NCI-H1436 (cell line): ENCODE measurements at places on chromosomes 7 and 10.

GRCh38 chr10:132397671-132398565 is 918 bp downstream of the PWWP2B start:
- DNase-seq: no peak

DNA sequence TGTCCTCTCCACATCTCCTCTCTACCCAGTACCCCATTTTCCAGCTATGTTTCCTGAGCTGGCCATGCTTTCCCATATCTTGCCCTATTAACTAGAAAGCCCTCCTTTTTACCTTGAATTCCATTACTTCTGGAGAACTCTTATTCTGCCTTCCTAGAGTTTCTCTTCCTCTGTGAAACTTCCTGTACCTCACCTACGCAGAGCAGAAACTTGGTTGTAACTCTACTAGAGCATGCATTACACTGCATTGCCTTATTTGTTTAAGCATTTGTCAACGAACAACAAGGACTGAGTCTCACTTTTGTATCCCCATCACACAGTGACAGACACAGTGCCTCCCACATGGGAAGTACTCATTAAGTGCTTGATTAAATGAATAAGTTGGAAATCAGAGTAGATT is 36.4 kb downstream of the VCL start:
- DNase-seq: no peak

DNA sequence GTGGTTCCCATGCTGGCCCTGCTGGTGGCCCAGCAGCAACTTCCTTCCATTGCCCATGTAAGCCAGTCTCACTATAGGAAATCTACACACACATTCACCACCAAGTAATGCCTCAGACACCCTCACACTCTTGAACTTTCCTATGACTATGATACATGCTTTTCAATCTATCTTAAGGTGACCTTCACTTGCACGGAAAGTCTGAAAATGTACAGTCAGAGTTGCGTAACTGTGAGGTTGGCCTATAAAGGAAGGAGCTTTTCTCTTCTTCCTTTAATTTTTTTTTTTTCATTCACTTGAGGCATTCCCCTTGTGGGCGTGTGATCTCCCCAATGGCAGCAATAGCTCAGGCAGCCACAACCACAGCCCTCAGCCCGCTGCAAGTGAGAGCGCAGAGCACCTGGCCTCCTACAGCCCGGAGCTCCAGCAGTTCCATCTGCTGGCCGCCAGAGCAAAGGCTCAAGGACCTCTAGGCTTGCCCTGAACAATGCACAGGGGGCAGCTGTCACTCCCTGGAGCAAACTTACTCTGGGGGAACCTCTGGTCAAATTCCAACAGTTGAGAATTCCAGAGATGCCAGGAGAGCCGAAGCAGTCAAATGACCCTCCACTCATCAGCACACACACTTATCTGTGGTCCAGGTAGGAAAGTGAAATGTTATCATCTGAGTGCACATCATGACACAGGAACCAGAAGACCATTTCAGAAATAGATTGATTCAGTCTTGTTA is 123.1 kb upstream of the ADO start:
- DNase-seq: no peak

DNA sequence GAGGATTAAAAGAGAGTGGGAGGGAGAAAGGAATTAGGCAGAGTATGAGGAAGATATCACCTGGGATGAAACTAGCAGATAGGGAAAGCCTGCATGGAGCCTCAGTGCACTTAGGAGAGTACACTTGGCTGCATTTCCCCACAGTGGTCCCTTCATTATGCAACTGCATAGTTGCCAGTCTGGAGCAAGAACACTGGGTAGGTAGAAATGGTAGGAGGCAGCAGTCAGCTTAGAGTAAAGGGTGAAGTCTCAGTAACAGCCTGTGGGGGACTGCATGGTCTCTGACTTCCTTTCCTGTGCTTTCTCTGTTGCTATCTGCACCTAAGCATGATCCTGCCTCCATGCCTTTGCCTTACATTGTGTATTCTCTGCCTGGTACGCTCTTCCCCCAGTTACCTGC is 14.0 kb upstream of the PCGF5 start:
- DNase-seq: no peak

DNA sequence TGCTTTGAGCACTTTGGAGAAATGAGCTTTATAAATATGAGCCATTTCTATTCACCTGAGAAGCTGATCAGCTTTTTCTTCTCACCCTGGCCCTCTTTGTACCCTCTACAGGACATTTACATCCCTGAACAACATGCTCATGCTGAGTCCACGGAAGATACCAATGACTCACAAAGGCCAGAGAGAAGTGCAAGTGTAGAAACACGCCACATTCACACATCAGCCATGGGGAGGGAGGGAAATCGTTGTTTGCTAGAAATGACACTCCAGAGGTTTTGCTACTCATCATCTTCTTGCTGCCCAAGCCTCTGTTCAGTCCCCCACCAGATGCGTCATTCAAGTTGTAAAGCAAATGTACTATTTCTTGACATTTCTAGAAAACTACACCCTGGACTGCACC is 2.8 kb upstream of the UCN3 start:
- DNase-seq: no peak

DNA sequence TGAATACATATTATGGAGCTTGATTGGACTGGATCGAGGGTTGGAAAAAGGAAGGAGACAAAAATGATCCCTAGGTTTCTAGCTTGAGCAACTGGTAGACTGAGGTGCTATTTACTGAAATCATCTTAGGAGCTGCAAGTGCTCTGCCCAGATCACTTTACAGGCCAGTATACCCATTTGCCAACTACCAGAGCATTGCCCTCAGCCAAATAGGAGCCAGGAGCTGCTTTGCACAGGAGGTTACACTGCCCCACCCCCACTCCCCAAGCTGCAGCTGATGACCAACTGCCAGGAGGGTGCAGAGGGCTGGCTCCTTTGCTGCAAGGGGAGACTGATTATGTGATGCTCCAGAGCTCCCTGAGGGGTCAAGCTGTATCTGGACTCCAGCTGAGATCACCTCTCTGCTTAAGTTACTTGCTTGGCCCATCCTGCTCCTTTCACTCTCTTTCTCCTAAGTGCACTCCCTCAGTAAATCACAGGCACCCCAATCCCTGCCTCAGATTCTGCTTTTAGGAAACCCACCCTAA is 275.4 kb downstream of the ZEB1 start:
- DNase-seq: no peak

GRCh38 chr7:104231054-104232046 is 23.5 kb upstream of the ORC5 start:
- DNase-seq: peak; percentile 22

GRCh38 chr7:65971021-65971420 is 11.0 kb downstream of the GUSB start:
- DNase-seq: no peak

GRCh38 chr7:139829025-139829774 is at the start of gene TBXAS1:
Gene TBXAS1 (plus strand): TSS chr7:139829264. CDS start chr7:139829391, 127 bp downstream.
- no peak for DNase-seq

DNA sequence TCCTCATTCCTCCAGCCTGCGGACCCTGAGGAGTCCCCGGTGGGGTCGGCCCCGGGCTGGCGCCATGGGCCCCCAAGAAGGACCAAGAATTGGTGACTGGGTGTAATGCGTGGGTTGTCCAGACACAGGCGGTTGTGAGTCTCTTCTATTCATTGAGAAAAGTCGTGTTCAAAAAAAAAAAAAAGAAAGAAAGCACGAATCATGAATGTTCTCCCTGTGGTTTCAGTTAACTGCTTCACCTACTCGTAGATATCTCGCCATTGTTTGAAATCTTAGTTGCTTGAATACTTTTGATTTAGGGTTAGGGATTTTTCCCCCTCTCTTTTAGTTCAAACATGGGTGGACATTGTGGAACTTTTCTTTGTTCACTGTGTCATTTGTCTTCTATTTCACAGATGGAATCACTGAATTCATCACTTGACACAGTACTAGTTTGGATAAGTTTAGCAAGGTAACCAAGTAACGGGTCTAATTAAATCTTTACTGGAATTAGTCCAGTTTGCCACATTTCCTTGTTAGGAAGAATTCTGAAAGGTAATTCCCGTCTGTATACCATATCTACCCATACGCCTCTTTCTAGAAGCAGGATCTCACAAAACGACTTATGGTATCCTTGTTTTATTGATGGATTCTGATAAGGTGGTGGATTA is 775 bp downstream of the STARD3NL start:
- no peak for DNase-seq

- no peak for DNase-seq
Measured at GRCh38 chr10:95476469-95477174, 84.5 kb downstream of the SORBS1 start.

GRCh38 chr7:47614450-47614849 is 32.5 kb upstream of the TNS3 start:
- DNase-seq: no peak

DNA sequence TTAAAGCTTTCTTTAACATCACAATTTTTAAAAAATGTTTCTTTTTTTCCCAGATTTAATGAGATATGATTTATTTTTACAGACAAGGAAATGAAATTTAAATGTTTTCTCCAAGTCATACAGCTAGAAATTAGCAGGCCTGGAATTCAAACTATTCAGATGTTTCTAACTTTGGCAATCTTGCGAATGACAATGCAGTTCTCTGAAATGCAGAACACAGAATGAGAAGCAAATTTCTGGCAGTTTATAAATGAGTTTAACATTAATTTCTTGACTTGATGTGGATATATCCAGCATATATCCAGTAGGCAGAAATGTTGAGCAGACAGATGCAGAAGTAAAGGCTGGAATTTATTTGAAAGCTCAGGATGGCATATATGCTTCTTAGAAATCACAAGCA is 227.5 kb downstream of the THSD7A start:
- no peak for DNase-seq

DNA sequence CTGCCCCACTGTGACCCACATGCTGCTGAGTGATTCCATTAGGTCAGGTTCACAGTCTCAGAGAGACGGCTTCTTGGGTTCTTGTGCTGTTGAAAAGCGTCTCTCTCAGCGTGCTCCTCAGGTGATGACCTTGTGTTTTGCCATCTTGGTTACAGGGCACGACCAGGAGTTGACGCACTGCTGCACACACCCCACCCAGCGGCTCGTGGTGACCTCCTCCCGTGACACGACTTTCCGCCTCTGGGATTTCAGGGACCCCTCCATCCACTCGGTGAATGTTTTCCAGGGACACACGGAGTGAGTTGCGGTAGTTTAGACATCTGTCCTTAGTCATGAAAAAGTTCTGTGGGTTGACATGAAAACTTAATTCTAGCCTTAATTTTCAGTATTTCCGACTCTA is 48.8 kb downstream of the WDR37 start:
- no peak for DNase-seq

DNA sequence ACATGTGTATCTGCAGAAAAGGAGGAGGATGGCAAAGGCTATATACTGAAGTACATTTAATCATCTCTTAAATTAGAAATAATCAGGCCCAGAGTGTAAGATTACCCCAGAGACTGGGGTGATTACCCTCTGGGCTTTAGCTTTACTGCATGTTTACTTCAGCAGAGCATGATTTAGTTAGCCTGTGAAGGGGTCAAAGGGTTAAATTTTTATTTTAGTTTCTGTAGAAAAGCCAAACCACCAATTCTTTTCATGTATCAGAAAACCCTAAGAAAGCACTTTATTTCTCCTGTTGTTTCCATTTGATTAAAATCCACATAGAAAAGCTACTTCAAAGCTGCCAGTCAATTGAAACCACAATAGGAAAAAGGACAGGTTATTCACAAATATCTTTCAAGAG is 101.5 kb upstream of the LSM8 start:
- DNase-seq: no peak

- no peak for DNase-seq
Measured at GRCh38 chr10:131802156-131802915, 98.5 kb upstream of the PPP2R2D start.

DNA sequence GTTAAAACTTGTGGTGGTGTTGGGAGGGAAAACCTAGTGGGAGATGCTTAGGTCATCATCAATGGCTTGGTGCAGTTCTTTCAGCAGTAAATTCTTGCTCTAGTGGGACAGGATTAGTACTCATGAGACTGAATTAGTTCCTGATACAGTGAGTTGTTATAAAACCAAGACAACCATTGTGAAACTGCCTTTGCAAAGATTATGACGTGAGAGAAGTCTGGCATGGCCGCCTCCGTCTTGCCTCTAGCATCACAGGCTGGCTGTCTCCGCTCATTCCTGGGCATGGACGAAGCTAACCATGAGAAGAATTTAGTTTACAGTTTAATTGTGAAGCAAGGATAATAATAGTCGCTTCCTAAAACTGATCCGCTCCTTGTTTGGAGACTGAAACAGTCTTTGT is 186.4 kb downstream of the KIF20B start:
- no peak for DNase-seq

GRCh38 chr7:101565601-101566209 is 63.4 kb downstream of the MYL10 start:
- no peak for DNase-seq

- DNase-seq: no peak
Measured at GRCh38 chr7:7550663-7551062, 15.0 kb upstream of the COL28A1 start.

DNA sequence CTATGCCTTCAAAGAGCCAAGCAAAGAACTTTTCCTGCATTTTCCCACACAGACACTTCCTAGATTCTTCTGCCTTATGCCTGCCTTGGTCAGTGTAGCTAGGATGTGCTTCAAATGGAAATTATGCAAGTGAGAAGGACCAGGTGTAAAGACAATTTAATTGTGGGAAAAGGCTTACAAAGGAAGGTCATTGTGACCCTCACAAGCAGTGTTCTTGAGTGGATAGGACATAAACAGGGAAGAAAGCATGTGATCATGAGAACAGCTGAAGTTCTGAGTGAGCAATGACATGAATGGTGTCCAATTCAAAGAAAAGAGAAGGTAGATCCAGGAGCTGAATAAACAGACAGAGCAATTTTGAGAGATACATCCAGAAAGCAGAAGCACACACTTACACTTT is 1.3 kb upstream of the PIP start:
- no peak for DNase-seq

- no peak for DNase-seq
Measured at GRCh38 chr7:29372351-29373090, 177.9 kb downstream of the CHN2 start.

DNA sequence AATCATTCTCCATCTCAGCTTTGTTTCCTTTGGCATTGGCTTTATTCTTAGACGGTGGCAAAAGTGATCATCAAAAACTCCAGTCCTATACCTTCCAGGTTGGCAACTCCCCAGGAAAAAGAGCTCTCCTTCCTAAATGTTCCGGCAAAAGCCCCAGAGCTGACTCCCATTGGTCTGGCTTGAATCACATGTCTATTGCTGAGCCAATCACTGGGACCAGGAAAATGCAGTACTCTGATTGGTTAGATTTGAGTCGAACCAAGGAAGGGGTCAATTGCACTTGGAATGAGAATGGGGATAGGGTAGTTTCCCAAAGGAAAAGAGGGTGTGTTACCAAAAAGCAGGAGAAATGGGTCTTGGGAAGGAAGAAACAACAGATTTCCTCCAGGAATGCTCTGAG is 22.3 kb downstream of the LEP start:
- no peak for DNase-seq

GRCh38 chr10:6918305-6918704 is 338.2 kb upstream of the PRKCQ start:
- no peak for DNase-seq

- DNase-seq: no peak
Measured at GRCh38 chr10:79458483-79458882, 13.1 kb upstream of the ZCCHC24 start.

GRCh38 chr7:155163696-155164095 is 93.6 kb downstream of the HTR5A start:
- no peak for DNase-seq
